COR-L47 (cell line): ENCODE measurements at places on chromosomes 12 and 14.

DNA sequence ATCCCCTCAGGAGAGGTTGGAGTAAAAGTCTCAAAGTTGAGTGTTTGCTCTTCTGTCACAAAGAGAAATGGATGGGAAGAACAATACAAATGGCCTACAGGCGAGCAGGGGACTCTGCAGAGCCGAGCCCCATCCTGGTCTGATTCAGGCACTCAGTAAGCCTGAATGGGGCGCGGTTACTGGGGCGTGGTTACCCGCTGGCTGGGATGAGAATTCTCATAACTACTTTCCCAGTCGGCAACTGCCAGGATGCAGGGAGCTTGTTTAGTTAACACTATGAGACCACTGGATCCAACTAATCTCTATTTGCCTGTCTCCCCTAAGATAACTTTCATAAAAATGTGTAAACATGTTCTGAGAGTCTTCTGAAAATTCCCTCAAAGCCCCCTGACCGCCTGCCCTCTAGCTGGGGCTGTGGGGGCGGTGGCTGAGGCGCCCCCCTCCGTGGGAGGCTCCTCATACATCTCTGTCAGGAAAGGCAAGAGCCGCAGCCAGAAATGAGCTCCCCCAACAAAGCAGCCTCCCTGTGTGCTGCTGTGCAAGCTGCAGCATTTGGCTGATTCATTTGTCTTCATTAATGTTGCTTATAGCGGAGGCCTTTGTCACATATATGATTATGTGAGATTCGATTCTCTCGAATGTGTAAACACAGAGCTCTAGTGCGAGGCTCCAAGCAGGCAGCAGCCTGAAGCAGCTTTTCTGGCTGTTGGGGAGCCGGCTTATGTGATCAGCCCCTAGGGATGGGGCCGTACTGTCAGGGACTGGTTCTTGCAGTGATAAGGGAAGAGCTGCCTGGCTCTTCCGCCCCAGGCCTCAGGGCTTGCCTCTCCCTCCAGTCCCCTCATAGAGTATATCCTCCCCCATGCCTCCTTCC is 126.1 kb upstream of the ARHGAP5 start:
- DNase-seq: peak; percentile 32

GRCh38 chr14:75702616-75703261 is 41.7 kb downstream of the TTLL5 start:
- DNase-seq: no peak

DNA sequence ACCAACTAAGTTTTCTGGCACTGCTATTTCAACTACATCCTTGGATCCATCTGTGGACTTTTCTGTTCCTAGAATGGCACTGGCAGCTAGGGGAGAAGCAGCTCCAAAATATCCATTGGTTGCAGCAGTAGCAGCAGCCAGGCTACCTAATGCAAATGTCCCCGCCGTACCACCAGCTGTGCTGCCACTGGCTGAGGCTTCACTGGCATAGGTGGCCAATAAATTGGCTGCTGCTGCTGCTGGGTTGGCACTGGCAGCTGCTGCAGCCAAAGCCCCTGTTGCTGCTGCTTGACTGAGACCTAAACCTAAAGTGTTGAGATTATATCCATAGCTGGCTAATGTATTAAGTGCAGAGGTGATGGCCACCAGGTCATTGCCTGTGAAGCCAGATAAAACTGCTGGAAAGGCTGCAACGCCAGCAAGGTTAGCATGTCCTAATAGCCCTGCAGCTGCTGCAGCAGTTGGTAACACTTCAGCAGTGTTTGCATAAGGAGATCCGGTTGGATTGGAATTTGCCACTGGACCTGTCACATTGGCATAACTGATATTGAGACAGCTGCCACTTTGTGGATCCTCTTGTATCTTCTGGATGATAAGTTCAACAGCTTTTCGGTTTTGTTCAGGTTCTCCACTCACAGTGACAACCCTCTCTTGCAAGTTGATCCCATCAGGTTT is 149.5 kb downstream of the NOVA1 start:
- DNase-seq: no peak

DNA sequence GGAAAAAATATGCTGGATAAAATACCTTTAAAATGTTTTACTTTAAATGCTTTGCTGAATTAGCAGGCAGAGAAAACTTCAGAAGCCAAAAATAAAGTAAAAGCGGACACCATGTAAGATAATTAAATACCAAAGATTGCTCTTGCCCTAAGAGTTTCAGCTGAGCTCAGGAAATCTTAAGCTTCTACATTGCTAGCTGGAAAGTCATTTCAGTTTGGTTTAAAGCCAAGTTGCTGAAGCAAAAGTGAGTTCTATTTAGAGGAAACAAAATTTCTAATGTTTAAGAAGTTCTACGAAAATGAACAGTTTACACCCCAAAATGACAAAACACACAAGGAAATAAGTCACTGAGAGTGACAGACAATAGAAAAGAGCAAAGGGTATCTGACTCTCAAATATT is 310.0 kb downstream of the ADAMTS20 start:
- DNase-seq: no peak

- DNase-seq: no peak
Observed at GRCh38 chr12:126243814-126244440, 1178.7 kb downstream of the AACS start.

DNA sequence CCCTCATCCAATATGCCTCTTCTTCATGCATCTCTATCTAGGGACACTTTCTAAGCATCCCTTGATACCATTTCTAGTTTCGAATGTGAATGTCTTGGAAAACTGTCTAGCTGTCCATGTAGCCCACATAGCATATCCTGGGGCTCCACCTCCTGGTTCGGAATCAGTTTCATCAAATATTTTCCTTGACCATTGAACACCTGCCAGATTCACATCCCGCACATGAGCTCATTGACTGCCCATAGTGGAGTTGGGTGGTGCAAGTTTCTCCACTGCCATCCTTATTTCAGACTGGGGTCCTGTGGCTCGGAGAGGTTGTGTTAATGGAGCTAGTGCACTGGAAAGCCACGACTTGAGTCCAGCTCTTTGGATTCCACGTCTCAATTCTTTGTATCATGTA is 58.6 kb upstream of the TMEM263 start:
- DNase-seq: no peak

DNA sequence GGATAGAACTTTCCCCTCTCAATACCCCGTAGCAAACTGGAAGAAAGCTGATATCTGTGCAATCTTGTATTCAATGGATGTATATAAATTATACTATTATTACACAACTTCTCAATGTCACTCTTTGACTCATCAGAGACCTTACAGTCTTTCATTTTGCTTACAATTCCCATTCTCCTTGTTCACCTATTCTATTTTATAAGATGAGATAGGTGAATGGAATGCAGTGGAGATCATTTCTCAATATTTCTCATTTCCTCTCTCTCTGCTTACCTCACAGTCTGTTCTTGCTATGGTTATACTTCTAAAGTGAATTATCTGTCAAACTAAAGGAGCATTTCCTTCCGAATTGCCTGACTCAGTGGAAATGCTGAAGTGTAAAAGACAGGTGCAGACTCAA is 14.9 kb downstream of the FOXA1 start:
- DNase-seq: no peak

DNA sequence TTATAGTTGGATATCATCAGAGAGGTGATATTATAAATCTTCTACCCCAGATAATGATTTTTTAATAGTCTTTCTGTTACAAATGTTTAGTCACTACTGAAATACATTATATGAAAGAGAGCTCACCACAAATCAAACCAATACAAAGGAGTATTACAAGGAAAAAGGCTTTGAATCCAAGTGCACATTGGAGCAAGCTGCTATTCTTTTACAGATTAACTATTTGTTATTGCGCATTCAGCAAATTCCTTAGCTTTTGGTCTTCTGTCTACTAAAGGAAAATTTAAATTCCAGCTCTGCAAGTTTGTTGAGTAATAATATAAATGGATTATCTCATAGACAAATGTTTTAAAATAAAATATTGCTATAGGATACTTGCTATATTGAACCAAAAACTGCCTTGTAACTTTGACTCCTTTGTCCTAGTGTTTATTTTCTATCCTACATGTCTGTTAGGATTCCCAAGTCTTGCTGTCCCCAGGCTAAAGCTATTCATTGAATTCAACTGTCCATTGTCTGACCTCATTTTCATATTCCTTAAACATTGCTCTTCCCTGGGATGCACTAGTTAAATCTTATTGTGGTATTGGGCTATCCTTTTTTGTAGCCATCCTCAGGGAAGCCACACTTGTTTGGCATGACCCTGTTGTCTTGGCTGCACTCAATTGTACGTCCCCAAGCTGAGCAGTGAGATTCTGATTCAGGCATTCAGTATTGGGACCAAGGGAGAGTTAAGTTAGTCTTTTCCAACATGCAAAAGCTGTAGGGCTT is 41.5 kb downstream of the PDE3A start:
- no peak for DNase-seq
